Nephron progenitor cell (in vitro differentiated cells): ENCODE measurements at places on chromosomes 7 and 10.

GRCh38 chr7:24975644-24976260 lies 4.2 kb downstream of the OSBPL3 start:
- DNase-seq, result no peak
- H3K27me3 ChIP-seq, result peaks cover 39% of the 10 kb centered on the region
- no peak overlapping the region for H3K4me3 ChIP-seq
- H3K36me3 ChIP-seq, result no peaks in the 10 kb centered on the region
- H3K27ac ChIP-seq, result no peak overlapping the region

GRCh38 chr7:28086198-28086597 lies 94.4 kb downstream of the JAZF1 start:
- no peak overlapping the region for H3K4me3 ChIP-seq
- no peaks in the 10 kb centered on the region for H3K36me3 ChIP-seq
- H3K27ac ChIP-seq, result no peak overlapping the region
- H3K4me1 ChIP-seq, result peaks cover 8% of the 10 kb centered on the region

DNA sequence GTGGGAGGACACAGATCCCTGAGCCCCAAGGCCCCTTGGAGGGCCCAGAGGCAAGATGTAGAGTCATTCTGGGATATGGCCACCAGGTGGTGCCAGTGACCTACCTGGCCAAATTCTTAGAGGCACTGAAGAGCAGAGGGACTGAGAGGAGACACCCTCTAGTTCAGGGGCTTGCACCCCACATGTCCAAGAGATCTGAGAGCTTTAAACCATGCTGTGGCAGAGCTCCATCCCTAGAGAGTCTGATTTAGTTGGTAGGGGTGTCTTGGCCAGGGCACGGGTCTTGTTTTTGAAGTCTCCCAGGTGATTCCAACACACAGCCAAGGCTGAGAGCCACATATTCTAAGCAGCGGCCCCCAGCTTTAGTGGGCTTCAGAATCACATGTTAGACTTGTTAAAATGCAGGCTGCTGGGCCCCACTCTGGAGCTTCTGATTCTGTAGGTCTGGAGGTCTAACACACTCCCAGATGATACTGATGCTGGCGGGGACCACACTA lies 52.5 kb downstream of the PRF1 start:
- no peaks in the 10 kb centered on the region for H3K27me3 ChIP-seq
- H3K27ac ChIP-seq, result no peak overlapping the region
- H3K4me3 ChIP-seq, result no peak overlapping the region
- peak; percentile 81 for DNase-seq
- H3K4me1 ChIP-seq, result peaks cover 30% of the 10 kb centered on the region

- H3K27ac ChIP-seq, result no peak overlapping the region
- DNase-seq, result no peak
- no peaks in the 10 kb centered on the region for H3K36me3 ChIP-seq
- no peaks in the 10 kb centered on the region for H3K4me1 ChIP-seq
These were observed 1077.6 kb downstream of the TYW1 start for GRCh38 chr7:68074242-68074641.

- H3K36me3 ChIP-seq, result peaks cover 10% of the 10 kb centered on the region
- peak overlapping the region; percentile 88 for H3K4me3 ChIP-seq
- peak; percentile 52 for DNase-seq
- H3K4me1 ChIP-seq, result peaks cover 83% of the 10 kb centered on the region
- H3K27me3 ChIP-seq, result peaks cover 9% of the 10 kb centered on the region
These were observed 37.1 kb downstream of the SVOPL start for GRCh38 chr7:138663725-138664710.

DNA sequence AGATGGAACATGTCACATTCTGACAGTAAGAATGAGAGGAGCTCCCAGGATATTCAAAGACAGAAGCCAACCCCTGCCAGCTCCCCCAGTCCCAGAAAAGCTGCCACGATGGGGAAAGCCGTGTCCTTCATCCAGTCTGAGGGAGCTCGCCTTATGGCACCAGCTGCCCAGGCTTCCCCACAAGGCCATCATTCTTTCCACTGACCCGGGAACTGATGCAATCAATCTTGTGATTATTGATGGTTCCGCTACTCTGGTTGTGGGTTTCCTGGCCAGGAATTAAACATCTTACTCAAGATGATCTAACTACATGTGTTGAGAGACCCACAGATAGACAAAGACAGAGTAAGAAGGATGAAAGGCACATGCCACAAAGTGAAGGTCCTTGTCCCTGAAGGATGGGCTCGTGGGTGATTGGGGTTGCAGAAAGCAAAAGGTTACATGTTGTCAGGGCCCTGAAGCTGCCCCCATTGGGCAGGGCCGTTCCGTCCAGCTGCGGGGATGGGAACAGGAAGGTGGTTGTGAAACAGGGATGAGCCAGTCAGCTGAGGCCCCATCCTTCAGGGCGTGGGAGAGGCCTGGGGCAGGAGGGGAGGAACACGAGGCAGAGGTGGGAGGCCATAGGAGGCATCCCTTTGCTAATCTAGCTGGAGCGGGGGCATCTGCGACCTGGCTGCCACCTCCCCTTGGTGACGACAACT lies 127.6 kb downstream of the OAT start:
- peak overlapping the region; percentile 96 for H3K27ac ChIP-seq
- peaks cover 72% of the 10 kb centered on the region for H3K4me1 ChIP-seq
- no peaks in the 10 kb centered on the region for H3K36me3 ChIP-seq
- no peak for DNase-seq
- no peak overlapping the region for H3K4me3 ChIP-seq

- peaks cover 28% of the 10 kb centered on the region for H3K4me1 ChIP-seq
- H3K27me3 ChIP-seq, result peaks cover under 1% of the 10 kb centered on the region
- H3K36me3 ChIP-seq, result peaks cover 12% of the 10 kb centered on the region
- no peak for DNase-seq
- H3K27ac ChIP-seq, result peak overlapping the region; percentile 75
These were observed 53.9 kb upstream of the IL6 start for GRCh38 chr7:22672846-22673680.

- H3K4me3 ChIP-seq, result no peak overlapping the region
- no peaks in the 10 kb centered on the region for H3K36me3 ChIP-seq
- H3K27ac ChIP-seq, result no peak overlapping the region
- H3K27me3 ChIP-seq, result no peaks in the 10 kb centered on the region
These were observed 4.8 kb downstream of the ANK3 start for GRCh38 chr10:60384708-60385398.

GRCh38 chr7:69537691-69538090 lies 60.6 kb upstream of the AUTS2 start:
- no peaks in the 10 kb centered on the region for H3K36me3 ChIP-seq
- H3K4me3 ChIP-seq, result no peak overlapping the region
- H3K27me3 ChIP-seq, result peaks cover 14% of the 10 kb centered on the region
- peaks cover 16% of the 10 kb centered on the region for H3K4me1 ChIP-seq
- DNase-seq, result no peak

DNA sequence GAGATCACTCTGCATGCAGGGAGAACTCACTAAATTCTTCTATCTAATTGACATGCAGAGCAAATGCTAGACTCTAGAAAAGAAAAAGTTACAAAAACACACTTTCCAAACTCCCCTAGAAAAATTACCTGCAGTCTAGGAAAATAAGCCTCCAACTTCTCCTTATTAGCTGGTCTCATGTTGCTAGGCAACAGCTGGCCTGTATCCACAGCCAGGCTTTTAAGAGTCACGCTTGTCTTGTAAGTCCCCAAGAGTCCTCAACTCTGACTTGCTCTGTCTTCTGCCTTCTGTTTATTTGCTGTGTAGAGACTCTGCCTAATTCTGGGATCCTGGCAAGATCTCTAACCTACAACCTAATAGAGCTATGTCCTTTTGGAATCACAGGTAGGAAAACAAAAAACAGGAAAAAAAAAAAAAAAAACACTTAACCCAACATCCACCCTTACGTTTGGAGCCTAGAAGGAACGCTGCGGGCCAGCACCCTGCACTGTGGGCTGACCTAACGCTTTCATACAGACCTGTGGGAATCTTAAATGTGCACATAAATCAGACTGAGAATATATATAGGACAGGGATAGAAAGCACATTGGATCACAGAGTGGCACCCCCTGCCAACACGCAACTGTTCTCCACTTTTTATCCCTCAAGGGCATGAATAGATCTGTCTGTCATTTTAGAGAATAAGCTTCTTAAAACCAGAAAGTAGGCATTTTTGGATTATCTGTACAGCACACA lies 117.0 kb upstream of the PTPRZ1 start:
- H3K36me3 ChIP-seq, result no peaks in the 10 kb centered on the region
- DNase-seq, result no peak
- H3K27me3 ChIP-seq, result peaks cover 5% of the 10 kb centered on the region

GRCh38 chr7:117992635-117993376 lies 119.6 kb upstream of the CTTNBP2 start:
- no peak overlapping the region for H3K4me3 ChIP-seq
- H3K4me1 ChIP-seq, result peaks cover 19% of the 10 kb centered on the region
- H3K27ac ChIP-seq, result peak overlapping the region; percentile 68

- peaks cover 70% of the 10 kb centered on the region for H3K4me1 ChIP-seq
- no peaks in the 10 kb centered on the region for H3K36me3 ChIP-seq
- H3K27me3 ChIP-seq, result peaks cover 11% of the 10 kb centered on the region
- no peak for DNase-seq
- peak overlapping the region; percentile 9 for H3K4me3 ChIP-seq
These were observed 247.0 kb downstream of the SNX10 start for GRCh38 chr7:26538689-26539088.

DNA sequence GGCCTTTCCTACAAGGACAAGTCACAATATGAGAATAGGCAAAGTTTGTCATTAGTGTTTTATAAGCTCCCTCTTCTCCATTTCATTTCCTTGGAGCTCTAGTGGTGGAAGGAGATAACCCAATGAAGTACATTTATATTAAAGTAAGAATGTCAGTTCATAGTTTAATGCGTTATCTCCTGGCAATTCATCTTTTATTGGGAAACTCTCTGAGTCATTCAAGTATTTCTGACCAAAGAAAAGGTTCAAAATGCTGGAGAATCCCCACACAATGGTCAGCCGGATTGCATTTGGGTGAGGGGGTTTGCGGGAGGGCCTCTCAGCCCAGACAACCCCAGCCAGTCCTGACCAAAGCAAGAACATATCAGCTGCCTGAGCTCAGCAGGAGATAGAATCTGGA lies 321.5 kb upstream of the NRP1 start:
- peaks cover 6% of the 10 kb centered on the region for H3K27me3 ChIP-seq
- H3K4me1 ChIP-seq, result peaks cover 15% of the 10 kb centered on the region
- H3K36me3 ChIP-seq, result peaks cover 12% of the 10 kb centered on the region
- no peak overlapping the region for H3K4me3 ChIP-seq
- H3K27ac ChIP-seq, result no peak overlapping the region
- no peak for DNase-seq

GRCh38 chr10:102090772-102091171 lies 25.6 kb downstream of the HPS6 start:
- no peaks in the 10 kb centered on the region for H3K27me3 ChIP-seq
- DNase-seq, result no peak
- no peaks in the 10 kb centered on the region for H3K4me1 ChIP-seq

GRCh38 chr10:70320751-70321150 lies 36.9 kb upstream of the NPFFR1 start:
- H3K4me3 ChIP-seq, result no peak overlapping the region
- peaks cover 2% of the 10 kb centered on the region for H3K27me3 ChIP-seq
- H3K36me3 ChIP-seq, result peaks cover 1% of the 10 kb centered on the region
- peak overlapping the region; percentile 45 for H3K27ac ChIP-seq
- peaks cover 39% of the 10 kb centered on the region for H3K4me1 ChIP-seq
- no peak for DNase-seq

DNA sequence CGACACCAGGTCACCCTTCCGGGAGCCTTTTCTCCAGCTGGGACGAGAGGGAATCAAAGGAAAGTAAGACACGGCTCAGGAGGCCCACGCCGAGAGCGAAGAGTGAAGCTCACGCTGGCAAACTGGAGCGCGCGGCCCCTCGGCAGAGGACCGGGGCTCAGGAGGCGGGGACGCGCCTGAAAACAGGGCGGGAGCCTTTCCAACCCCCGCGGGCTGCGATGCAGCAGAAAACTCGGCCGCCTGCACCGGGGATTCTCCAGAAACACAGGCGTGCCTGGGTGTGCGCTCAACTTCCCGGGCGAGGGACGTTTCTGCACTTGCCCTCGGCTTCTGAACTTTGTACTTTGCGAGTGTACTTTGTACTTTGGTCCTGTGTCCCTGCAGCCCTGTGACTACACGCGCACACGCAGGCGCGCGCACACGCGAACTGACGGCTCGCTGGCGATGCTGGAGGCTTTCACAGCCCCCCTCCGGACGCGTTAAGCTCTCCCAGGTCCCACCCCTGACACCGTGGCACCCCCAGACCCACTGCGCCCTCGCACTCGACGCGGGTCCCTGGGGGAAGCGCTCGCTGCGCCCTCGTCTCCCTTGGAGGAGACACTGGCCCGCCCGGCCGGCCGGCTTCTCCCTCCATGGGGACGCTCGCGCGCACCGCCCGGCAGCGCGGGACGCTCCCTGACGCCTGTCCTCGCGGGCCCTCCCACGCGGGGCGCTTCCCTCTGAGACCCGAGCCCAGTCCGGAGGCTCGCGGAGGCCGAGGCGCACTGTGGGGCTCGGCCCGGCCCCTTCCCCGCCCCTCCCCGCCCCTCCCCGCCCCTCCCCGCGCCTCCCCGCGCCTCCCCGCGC lies 588 bp upstream of the PAOX start:
- DNase-seq, result peak; percentile 74
- peaks cover 31% of the 10 kb centered on the region for H3K4me1 ChIP-seq
- peaks cover 5% of the 10 kb centered on the region for H3K36me3 ChIP-seq
- peak overlapping the region; percentile 80 for H3K4me3 ChIP-seq

- no peaks in the 10 kb centered on the region for H3K4me1 ChIP-seq
- no peaks in the 10 kb centered on the region for H3K27me3 ChIP-seq
- H3K4me3 ChIP-seq, result no peak overlapping the region
- DNase-seq, result no peak
- peaks cover 21% of the 10 kb centered on the region for H3K36me3 ChIP-seq
These were observed 7.0 kb downstream of the FAM221A start for GRCh38 chr7:23687011-23687410.

DNA sequence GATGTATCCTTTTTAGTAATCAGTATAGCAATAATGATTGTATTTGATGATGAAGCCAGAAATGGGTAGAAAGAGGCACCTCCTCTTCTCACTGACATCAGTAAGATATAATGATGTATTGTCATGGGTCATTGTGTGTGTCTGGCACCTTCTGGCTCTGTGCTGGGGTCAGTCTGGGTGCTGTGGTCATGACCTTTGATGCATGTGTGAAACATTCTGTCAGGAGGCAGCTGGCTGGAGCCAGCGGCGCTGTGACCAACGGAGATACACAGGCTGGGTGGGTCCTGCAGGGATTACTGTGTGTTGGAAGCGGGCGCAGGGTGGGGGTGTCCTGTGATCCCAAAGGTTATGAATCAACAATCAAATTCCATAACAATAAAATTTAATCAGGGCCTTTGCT lies 35.2 kb downstream of the EEPD1 start:
- peak; percentile 44 for DNase-seq
- no peaks in the 10 kb centered on the region for H3K36me3 ChIP-seq
- H3K4me3 ChIP-seq, result no peak overlapping the region
- no peak overlapping the region for H3K27ac ChIP-seq
- H3K4me1 ChIP-seq, result peaks cover 47% of the 10 kb centered on the region

- H3K4me3 ChIP-seq, result no peak overlapping the region
- no peak overlapping the region for H3K27ac ChIP-seq
- H3K27me3 ChIP-seq, result peaks cover 11% of the 10 kb centered on the region
- H3K4me1 ChIP-seq, result peaks cover 40% of the 10 kb centered on the region
These were observed 93.4 kb upstream of the AUTS2 start for GRCh38 chr7:69504733-69505420.

DNA sequence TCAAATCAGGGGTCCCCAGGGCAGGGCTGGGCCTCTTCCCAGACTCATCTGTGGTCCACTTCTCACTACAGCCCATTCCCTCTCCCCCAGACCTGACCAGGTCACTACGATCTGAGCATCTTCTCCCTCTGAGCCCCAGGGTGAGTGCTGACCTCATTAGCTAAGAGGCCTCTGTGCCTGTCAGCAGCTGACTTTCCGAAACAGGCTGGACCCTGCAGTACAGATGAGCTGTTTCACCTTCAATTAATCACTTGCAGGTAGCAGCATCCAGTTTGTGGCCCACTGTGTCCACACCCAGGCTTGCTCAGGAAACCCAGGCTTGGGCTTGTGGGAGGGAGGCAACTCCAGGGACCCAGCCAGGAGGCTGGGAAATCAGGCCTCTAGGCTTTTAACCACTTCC lies 24.3 kb downstream of the SRRM3 start:
- no peak overlapping the region for H3K27ac ChIP-seq
- H3K36me3 ChIP-seq, result no peaks in the 10 kb centered on the region
- H3K4me1 ChIP-seq, result peaks cover 5% of the 10 kb centered on the region
- peaks cover 68% of the 10 kb centered on the region for H3K27me3 ChIP-seq
- DNase-seq, result no peak
